ENCODE measurements at places on chromosomes 5 and 9.

DNA sequence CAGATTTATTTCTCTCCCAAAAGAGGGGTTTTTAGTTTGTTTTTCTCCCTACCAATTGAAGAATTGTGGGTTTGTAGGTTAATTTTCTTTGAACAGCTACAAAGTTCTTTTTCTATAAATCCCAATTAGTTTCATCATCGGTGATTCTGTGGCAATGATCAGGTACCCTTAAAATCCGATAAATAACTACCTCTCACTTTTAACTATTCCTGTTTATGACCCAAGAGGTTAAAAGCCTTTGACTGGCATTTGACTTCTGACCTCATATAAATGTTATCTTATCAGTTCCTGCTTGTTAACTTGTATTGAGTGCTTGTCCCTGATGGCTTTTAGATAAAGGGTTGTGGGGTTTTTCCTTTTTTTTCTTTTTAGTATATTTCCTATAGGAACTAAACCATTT lies 124.4 kb upstream of the TMEM161B start:
- DNase-seq: no peak

GRCh38 chr5:74042959-74043358 lies 417.0 kb downstream of the ARHGEF28 start:
- DNase-seq: no peak

GRCh38 chr9:126126807-126127206 lies 199.8 kb upstream of the MVB12B start:
- no peak for DNase-seq

DNA sequence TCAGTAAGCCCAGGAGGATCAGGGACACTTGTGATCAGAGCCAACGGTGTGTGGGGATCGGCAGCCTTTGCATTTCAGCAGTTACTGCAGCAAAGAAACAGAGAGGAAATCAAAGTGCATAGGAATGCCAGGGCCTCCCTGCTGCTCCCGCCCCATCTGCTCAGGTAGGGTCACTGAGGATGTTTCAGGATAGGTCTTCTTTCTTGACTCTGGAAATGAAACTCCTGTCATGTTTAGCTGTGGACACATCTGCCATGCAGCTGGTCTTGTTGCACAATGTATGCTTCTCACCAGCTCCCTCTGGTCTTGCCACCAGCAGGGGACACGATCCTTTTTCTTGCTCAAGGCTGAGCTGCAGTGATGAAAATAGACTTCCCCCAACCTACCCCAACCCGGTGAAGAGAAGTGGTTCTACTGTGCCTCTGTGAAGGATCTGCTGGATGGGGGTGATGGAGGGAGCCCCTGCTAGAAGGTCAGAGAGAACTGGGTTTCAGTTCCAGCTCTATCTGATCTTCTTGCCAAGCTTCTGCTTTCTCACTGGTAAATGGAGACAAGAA lies 185.2 kb upstream of the KLF4 start:
- no peak for DNase-seq

- DNase-seq: no peak
Measured at GRCh38 chr9:5688109-5688508, 59.2 kb downstream of the RIC1 start.

DNA sequence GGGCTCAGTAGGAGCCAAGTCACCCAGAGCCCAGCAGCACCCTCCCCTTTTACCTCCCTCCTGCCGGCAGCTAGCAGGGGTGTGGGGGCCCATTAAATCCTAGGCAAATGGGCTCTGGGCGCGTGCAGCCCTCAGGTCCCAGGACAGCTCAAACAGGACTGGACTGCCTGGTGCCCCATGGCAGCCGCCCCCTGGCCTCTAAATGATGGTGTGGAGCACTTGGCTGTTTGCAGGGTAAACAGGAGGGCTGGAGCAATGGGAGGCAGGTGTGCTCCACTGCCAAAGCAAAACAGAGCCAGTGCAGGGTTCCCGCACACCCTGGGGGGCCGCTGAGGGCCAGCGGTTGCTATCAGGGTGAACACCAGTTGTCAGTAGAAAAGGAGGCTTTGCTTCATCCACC lies 55.9 kb upstream of the C5orf58 start:
- DNase-seq: no peak

DNA sequence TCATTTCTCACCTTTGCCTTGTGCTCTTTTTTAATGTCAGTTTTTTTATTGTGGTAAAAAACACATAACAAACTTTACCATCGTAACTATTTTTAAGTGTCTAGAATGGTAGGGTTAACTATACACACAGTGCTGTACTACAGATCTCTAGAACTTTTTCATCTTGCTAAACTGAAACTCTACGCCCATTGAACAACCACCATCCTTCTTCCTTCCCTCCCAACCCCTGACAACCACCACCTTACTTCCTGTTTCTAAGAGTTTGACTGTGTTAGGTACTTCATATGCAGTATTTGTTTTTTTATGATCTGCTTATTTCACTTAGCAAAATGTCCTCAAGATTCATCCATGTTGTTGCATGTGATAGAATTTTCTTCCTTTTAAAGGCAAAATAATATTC lies 54.9 kb downstream of the PSAT1 start:
- DNase-seq: no peak

DNA sequence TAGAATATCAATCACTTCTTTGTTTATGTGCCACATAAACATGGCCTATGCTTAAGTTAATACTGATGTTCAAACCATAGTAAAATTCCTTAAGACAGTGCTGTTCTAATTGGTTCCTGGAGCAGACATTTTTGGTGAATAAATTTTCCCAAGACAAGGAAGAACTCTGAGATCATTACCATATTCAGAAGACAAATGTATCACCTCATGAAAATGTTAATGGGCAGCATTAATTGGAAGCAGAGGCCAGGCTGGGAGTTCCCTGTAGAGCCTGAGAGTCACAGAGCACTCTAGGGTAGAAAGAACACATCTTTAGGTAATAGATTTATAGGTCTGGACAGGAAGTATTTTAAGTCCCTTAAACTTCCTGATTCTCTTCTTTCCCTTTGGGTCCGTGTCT lies 240.2 kb downstream of the MAN2A1 start:
- no peak for DNase-seq

- no peak for DNase-seq
Measured at GRCh38 chr9:108666240-108666784, 189.5 kb downstream of the ACTL7B start.

GRCh38 chr5:18395126-18396110 lies 761.2 kb downstream of the TAF11L14 start:
- no peak for DNase-seq

DNA sequence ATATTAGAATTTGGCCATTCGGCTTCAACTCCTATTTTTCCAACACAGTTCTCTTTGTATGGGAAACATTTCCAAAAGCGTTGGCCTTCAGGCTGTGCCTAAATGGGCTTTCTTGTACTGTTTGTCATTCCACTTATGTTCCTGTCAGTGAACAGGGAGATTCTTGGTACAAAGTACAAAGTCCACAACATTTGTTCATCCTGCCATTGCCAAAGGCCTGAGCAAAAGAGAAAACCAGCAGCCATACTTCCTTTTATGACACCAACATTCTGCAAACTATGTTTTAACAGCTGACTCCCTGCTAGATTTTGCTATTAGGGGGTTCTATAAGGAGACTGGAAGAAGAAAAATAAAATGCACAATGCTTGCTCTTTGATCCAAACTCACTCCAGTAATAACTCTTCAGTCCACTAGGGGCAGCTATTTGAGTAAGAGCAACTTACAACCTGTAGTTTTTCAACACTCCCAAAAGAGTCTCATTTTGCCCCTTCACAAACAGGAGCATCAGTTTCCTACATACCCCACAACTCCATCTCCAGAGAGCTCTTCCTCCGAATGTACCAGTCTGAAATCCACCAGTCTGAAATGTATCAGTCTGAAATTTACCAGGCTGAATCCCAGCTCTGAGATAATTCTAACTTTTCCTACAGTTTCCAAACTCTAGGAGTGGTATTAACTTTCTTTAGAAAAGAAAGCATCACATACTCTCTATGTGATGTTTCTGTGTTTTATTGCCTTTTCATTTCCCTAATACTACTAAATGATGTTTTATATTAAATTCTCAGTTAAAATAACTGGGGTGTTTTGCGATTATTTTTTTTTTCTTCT lies 693.8 kb downstream of the DNAH5 start:
- DNase-seq: no peak

DNA sequence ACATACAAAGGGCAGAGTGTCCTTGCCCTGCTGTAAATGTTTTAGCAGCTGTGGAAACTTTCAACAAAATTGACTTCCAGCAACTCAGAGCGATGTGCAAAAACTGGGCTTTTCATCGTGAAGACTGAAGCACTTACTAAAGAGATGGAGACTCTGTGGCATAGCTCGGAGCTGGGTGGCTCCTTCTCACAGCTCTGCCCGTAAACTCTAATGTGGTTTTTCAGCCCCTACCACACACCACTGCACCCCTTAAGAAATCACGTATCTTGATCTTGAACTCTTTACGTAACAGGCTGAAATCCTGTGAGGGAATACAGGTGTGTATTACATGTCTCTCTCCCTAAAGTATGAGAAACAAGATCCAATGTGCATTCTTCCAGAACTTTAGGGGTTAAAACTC lies 124.4 kb downstream of the MEF2C start:
- DNase-seq: no peak

DNA sequence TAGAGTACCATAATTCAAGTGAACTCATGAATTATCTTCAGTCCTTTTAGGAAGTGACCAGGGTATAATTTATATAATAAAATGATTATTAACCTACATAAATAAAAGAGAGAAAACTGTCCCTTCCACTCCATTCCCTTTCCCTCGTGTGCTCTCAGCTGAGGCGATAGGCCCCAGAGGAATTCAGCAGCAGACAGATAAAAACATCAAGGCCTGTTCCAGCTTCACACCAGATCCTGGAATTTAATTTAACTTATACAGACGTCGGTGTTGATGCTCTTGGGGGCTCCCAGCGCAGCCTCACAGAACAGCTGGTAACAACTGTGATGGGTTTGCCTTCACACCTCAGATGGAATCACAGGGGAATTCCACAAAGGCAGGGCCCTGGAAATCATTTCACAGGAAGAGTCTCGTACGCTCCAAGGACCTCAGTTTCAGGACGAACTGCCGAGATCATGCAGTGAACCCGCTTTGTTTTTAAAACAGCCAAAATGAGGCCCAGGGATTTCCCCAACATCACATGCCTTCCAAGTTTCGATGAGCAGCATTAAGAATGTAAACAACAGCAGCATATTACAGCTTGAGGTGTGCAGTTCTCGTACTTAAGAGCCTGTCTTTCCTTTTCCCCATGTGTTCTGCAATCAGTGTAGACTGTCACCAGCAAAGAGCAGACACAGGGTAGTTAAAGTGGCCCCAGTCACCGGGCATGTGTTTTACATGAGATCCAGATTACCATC lies 73.6 kb upstream of the ALDH1B1 start:
- no peak for DNase-seq

All from stimulated activated CD8-positive, alpha-beta memory T cell treated with anti-CD3 and anti-CD28 coated beads, Interleukin-4, amount 100 ng/mL, for 1 hour (primary cell).